ENCODE measurements at places on chromosomes 16 and 17.

- no peak for DNase-seq
Measured at GRCh38 chr17:55326030-55326429, 61.3 kb downstream of the HLF start.

GRCh38 chr17:76004750-76005262 lies 4.2 kb downstream of the CDK3 start:
- DNase-seq: no peak

GRCh38 chr17:28093999-28094716 lies 51.7 kb downstream of the NLK start:
- no peak for DNase-seq

GRCh38 chr16:85882181-85882810 lies 16.7 kb upstream of the IRF8 start:
- no peak for DNase-seq

DNA sequence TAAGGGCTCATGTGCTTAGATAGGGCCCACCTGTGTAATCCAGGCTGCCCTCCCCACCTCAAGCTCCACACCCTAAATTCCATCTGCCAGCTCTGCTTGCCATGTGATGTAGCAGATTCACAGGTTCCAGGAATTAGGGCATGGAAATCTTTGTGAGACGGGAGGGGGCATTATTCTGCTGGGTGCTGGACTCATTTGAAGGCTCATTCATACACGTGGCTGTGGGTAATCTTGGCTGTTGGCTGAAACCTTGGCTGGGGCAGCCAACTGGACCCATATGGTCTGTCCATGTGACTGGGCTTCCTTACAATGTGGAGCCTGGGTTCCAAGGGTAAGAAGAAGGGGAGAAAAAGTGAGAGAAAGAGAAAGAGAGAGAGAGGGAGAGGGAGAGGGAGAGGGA lies 115.1 kb downstream of the CYLD start:
- no peak for DNase-seq

DNA sequence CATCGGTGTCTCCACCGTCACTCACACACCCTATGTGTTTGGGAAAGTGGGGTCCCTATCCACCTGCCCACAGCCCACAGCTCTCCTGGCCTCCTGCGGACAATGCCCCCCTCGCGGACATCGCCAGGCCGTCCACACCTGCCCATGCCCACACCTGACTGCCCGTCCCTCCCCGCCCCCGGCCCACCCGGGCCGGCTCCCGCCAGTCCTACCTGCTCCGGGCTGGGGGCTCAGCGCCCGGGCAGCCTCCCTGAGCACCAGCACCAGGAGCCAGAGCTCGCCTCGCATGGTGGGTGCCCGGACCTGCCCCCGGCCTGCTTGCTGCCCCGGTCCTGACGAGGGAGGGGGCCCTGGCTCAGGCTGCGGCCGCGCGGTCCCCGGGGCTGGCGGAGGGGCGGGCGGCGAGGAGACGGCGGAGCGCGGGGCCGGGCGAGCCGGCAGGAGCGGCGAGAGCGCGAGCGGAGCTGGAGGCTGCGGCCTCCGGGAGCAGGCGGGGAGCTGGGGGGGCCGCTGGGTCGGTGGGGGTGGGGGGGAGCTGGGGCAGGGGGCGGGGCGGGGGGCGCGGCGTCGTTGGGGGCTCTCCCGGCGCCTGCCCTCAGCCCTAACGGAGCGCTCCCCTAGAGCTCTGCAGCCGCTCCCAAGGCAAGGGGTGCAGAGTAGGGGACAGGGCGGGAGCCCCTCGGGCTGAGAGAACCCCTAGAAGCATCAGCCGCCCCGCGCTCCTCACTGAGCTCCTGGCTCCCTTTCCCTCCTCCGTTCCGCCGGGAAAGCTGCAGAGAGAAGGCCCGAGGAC lies at the start of gene PLXDC1:
PLXDC1 (minus strand) TSS at position 488 of the 793 bp plus-strand sequence; CDS start at position 288, 200 bp downstream.
- DNase-seq: no peak

DNA sequence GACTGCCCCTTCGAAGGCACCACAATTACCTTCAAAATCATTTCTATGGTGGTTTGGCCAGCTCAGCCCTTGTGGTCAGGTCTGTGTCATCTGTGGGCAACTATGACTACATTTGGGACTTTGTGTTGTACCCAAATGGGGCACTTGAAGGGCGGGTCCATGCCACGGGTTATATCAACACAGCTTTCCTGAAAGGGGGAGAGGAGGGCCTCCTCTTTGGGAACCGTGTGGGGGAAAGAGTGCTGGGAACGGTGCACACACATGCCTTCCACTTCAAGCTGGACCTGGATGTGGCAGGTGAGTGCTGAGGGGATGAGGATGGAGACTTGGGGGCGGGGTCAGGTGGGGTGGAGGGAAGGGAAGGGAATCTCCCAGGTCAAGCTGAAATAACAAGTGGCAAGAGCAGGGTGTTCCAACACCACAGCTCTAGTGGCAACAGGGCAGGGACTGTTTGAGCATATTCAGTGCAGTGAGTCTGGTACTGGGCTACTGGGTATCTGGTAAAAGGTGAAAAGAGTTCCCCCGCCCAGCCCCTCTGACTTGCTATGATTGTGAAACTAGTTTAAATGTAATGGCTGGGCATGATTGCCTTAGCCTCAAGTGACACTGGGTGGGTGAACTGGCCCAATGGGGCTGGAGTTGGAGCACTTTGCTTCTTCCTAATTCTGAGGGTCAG lies 1.7 kb downstream of the AOC2 start:
- no peak for DNase-seq

DNA sequence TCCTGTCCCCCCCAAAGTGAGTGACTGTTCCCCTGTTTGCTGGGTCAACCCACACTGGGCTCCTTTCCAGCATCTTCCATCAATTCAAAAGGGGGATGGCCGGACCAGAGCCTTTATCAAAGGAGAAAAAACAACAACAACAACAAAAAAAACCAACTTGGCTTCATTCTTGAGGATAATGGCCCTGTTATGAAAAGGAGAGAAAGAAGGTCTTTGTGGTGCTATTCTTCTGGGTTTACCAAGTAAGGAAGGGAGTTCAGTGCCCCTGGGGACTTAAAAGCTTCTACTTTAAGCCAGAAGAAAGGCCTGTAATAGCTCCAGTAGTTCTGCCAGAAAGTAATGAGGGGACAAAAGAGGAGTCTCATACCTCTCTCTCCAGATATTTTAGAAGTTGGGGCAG lies 71.5 kb downstream of the RGS9 start:
- DNase-seq: no peak

DNA sequence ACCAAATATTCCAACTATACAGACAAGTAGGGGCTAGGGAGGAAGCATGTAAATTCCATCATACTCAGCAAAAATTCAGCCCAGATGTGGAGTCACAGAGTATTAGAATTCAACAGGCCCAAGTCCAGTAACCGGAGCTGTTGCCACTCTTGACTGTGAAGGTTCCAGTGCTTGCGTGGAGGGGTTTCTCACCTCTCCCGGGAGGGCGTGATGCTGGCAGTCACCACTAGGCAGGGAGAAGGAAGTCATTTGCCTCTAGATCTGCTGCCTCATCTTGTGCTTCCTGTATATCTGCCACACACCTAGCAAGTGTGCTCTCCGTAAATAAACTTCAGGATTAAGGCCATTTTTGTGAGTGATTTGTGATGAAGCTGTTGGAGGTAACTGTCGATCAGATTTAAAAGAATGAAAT lies 1.0 kb upstream of the CKLF start:
- DNase-seq: no peak

GRCh38 chr17:29579866-29580771 lies 9.3 kb downstream of the GIT1 start:
- no peak for DNase-seq

GRCh38 chr17:15406081-15406480 lies 61.3 kb downstream of the CDRT4 start:
- DNase-seq: no peak

DNA sequence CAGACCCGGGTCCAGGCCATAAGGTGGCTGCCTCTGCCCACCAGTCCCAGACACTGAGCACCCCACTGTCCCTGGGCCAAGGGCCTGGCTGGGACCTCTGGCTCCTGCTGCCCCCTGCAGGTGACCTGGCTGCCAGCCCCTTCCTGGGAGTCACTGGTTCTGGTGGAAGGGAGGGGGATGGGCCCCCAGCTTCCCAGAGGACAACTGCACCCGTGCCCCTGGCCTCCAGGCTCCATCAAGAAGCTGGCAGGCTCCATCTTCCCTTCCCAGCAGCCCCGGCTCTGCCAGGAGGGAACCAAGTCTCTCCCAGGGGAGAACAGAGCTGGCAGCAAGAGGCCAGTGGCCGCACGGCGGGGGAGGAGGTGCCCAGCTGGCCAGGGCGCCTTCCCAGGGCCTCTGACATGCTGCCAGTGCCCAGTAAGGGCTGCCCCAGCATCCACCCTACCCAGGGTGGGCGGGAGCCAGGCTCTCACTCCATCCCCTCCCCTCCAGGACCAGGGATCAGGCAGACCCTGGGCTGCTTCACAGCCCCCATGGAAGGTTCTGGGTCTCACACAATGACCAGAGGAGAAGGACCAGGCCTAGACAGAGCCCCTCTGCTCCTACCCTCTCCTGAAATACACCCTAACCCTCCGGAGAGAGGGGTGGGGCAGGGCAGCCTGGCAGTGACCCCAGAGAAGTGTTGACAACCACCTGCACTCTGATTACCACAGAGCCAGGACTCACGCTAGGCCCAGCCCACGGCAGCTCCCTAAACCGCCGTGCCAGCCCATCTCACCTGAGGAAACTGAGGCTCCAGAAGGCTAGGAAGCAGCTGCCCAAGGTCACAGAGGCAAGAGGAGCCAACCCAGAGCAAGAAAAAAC lies 3.6 kb downstream of the CLUH start:
- no peak for DNase-seq

DNA sequence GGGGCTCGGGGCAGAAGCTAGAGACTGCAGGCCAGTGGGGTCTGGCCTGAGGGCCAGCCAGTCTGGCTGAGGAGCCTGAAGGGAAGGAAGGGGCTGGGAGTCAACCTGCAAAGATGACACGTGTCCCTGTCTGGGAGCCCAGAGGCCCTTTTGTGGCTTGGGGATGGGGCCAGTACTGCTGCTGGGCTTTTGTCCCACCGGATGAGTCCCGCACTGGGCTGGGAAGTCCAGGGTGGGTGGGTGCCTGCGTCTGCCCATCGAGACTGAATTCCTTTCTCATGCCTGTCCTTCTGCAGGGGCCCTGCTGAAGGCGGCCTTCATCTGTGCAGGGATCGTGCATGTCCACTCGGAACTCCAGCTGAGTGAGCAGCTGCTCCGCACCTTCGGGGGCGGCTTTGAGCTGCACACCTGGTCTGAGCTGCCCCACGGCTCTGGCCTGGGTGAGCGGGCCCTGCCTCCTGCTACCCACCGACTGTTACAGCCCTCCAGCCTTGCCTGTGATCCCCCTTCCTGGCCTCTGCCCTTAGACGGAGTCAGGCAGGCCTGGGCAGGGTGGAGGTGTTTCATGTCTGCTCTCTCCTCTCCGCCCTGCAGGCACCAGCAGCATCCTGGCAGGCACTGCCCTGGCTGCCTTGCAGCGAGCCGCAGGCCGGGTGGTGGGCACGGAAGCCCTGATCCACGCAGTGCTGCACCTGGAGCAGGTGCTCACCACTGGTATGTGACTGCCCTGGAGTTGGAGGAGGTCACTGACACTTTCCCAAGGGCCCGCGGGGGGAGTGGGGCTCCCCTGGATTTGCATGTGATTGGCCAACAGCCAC lies 20.9 kb downstream of the FCSK start:
- DNase-seq: no peak

DNA sequence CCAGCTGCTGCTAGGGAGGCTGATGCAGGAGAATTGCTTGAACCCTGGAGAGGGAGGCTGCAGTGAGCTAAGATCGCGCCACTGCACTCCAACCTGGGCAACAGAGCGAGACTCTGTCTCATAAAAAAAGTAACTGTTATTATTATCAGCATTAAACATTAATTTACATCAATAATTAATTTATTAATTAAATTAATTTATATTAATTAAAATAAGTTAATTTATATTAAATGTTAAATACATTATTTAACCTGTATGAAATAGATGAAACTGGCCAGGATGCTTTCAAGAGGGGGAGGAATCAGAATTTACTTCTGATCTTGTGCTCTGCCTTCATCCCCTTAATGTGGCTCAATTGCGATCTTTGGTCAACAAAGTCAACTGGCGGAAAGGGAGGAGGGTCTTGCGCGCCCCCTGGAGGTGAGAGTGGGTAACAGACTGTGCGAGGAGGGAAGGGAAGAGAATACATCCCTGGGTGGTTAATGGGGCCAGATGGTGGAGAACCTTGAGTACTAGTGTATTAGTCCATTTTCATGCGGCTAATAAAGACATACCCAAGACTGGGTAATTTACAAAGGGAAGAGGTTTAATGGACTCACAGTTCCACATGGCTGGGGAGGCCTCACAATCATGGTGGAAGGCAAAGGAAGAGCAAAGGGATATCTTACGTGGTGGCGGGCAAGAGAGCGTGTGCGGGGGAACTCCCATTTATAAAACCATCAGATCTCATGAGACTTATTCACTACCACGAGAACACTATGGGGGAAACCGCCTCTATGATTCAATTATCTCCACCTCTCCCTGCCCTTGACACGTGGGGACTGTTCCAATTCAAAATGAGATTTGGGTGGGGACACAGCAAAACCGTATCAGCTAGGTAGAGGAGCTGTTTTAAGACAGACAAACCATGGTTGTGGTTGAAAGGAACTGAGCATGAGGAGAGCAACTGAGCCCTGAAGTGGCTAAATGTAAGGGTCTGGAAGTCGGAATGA lies 15.7 kb upstream of the CPPED1 start:
- no peak for DNase-seq

GRCh38 chr17:57381498-57381897 lies 125.2 kb downstream of the MSI2 start:
- DNase-seq: no peak

- DNase-seq: no peak
Measured at GRCh38 chr16:86095906-86096485, 197.0 kb downstream of the IRF8 start.

DNA sequence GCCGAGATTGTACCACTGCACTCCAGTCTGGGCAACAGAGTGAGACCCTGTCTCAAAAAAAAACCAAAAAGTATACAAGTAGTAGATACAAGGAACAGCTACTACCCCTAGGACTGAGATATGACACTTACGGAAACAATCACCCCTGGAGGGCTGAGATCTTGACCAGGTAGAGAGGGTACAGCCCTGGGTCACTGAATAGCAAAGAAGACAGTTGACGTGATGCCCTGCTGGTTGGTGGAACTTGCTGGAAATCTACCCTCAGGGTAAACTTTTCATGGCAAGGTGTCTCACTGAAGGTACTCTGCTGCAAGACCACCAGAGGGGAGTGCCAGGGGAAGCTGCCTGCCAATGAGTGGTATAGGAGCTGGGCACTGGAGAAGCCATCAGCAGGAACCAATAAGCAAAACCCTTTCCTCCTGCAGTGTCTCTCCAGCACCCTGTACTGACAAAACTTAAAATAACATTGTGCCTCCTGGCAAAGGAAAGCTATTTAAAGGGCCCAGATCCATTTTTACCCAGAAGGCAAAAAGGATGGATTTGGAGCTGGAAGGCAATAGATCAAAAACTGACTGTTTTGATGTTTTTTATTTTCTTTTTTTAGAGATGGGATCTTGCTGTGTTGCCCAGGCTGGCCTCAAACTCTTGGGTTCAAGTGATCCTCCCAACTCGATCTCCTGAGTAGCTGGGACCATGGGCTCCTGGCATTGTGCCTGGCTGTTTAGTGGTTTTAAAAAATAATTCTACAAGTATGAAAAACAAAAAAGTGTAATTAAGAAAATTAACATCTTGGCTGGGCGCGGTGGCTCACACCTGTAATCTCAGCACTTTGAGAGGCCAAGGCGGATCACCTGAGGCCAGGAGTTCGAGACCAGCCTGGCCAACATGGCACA lies 11.3 kb upstream of the PDXDC1 start:
- no peak for DNase-seq

- no peak for DNase-seq
Measured at GRCh38 chr16:6616746-6617145, 715.9 kb upstream of the RBFOX1 start.

GRCh38 chr17:44901411-44901921 lies 2.2 kb upstream of the EFTUD2 start:
- no peak for DNase-seq

GRCh38 chr17:77466140-77466539 lies 325.4 kb downstream of the SEC14L1 start:
- DNase-seq: no peak

Measured in right renal pelvis (tissue), 4 donors.